ENCODE measurements at places on chromosomes 1 and 21. TPM values are rescaled to one million over a fixed set of nuclear protein-coding genes. Genes with fewer than 3 reads are reported as not detected.

DNA sequence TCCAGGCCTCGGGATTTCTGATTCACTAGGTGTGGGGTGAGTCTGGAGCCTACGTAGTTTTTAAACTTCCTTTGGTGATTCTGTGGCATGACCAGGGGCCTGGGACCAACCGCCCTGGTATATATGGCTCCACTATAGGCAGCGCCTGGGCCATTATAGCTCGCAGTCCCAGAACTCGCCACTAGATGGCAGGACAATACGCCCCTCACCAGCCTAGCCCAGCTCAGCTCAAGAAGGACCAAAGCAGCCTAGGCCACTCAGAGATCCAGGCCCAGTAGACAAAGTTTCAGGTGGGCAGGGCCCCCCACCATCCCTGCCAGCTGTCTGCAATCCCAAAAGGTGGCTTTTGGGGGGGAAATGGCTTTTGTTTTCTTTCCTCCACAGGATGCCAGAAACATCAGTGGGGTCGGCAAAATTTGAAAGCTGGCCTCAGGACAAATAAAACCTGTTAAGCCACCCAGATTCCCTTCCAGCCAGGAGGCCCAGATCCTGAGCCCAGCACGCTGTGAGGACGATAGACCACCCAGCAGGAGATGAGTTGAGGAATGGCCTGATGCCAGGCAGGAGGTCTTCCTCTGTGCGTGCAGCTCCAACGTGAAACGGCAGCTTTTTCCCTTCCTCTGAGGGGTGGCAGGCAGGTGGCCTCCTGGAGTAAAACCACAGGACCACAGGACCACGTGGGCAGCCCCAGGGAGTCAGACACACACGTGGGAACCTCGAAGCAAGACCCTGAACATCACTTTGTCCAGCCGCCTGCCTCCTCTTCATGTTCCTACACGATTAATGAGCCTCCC, 24.8 kb upstream of the TMEM51 start:
- no peak overlapping the region for H3K4me3 ChIP-seq
- peak; percentile 78 for DNase-seq
- peaks cover 22% of the 10 kb centered on the region for H3K27me3 ChIP-seq
- no peaks in the 10 kb centered on the region for H3K36me3 ChIP-seq

- H3K4me1 ChIP-seq = peaks cover 4% of the 10 kb centered on the region
- no peak overlapping the region for H3K27ac ChIP-seq
- DNase-seq = no peak
- no peaks in the 10 kb centered on the region for H3K36me3 ChIP-seq
- H3K4me3 ChIP-seq = no peak overlapping the region
Observed at GRCh38 chr1:116478621-116479020, 92.2 kb downstream of the CD58 start.

DNA sequence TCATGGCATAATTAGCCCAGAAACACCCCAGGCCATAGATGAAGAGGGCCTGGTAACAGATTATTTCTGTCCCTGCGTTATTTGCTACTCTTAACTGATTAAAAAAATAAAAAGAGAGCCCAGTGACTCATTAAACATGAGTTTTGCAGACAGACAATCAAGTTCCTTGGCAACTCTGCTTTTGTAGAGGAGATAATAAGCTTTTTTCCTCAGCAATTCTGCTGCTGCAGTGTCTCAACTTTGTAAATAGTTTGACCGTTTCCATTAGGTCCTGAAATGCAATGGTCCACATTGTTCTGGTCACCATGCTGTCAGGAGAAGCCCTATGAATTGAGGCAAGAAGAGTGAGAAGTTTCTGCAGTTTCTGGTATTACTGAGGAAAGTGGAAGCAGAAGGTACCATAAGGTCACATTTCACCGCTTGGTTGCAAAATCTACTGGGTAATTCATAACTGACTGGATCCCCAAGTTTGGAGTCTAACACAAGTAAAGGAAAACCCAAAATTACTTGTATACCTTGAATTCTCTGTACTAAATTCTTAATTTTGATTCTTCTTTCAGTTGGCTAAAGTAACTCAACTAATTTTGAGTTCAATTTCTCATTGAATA, 139.5 kb downstream of the ZZZ3 start:
- H3K4me3 ChIP-seq = no peak overlapping the region
- peaks cover 5% of the 10 kb centered on the region for H3K4me1 ChIP-seq
- DNase-seq = no peak
- H3K27ac ChIP-seq = no peak overlapping the region

DNA sequence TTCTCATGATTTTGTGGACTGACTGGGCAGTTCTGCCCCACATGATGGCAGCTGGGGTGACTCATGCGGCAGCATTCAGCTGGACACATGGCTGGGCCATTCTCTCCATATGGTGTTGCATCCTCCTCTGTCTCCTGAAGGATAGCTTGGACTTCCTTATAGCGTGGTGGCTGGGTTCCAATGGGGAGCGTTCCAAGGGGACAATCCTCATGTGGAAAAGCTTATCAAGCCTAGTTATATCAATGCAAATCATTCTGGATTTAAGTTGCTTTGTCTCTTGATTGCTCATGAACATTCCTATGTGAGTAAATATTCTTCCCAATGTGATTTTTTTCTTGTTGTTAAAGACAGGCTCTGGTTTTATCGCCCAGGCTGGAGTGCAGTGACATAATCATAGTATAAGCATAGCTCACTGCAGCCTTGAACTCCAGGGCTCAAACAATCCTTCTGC, 13.2 kb upstream of the SLC2A1 start:
- peaks cover 4% of the 10 kb centered on the region for H3K4me1 ChIP-seq
- H3K27me3 ChIP-seq = no peaks in the 10 kb centered on the region
- H3K36me3 ChIP-seq = peaks cover 1% of the 10 kb centered on the region
- H3K4me3 ChIP-seq = no peak overlapping the region

GRCh38 chr1:150981805-150982712, at the start of gene ANXA9:
ANXA9 (plus strand) TSS chr1:150982292; CDS start chr1:150983106, 814 bp downstream.
- no peaks in the 10 kb centered on the region for H3K27me3 ChIP-seq
- H3K27ac ChIP-seq = no peak within 1 kb of the TSS
- no peak for DNase-seq
- no peak within 1 kb of the TSS for H3K4me3 ChIP-seq
- peaks cover 16% of the 10 kb centered on the region for H3K4me1 ChIP-seq
- H3K36me3 ChIP-seq = no peaks in the 10 kb centered on the region

DNA sequence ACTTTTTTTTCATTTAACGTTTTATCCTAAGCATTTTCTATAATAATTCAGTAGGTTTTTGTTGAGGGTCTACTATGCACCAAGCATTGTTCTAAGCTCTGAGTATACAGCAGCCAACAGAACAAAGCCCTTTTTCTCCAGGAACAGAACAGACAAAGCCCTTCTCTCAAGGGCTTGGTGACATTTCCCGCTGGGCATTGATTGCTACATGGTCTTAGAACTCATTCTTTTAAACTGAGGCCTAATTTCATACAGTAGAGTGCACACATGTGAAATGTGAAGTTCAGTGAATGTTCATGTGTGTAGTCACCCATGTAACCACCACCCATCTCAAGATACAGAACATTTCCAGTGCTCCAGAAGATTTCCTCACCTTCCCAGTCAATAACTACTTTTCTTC, 15.2 kb upstream of the PDIK1L start:
- H3K4me3 ChIP-seq = no peak overlapping the region
- H3K4me1 ChIP-seq = peaks cover 17% of the 10 kb centered on the region
- H3K27ac ChIP-seq = no peak overlapping the region

DNA sequence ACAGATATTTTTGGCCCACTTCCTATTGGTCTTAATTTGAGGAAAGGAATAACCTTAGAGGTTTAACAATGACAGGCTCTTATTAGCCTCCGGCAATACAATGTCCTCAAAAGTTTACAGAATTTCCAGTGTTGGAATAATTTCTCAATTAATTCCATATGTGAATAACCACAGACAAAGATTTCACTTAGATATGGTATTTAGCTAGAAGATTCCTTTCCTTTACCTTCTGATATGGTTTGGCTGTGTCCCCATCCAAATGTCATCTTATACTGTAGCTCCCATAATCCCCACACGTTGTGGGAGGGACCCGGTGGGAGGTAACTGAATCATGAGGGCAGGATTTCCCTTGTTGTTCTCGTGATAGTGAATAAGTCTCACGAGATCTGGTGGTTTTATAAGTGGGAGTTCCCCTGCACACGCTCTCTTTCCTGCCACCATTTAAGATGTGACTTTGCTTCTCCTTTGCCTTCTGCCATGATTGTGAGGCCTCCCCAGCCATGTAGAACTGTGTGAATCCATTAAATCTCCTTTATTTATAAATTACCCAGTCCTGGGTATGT, 54.9 kb upstream of the RGS7 start:
- H3K27ac ChIP-seq = no peak overlapping the region
- no peak overlapping the region for H3K4me3 ChIP-seq
- no peaks in the 10 kb centered on the region for H3K36me3 ChIP-seq
- no peak for DNase-seq
- H3K27me3 ChIP-seq = no peaks in the 10 kb centered on the region

RGS16 gene
- 39.9 TPM for total RNA-seq

CLDN19 gene
- not detected for total RNA-seq

PADI2 gene
- total RNA-seq = 0.09 TPM

RAB25 gene
- not detected for total RNA-seq

CFAP141 gene
- not detected for total RNA-seq

SAMD13 gene
- 0.82 TPM for total RNA-seq
